ENCODE measurements at places on chromosomes 7 and 10.

GRCh38 chr7:66583490-66584110 is 45.1 kb upstream of the KCTD7 start:
- no peak for DNase-seq

- no peak for DNase-seq
Measured at GRCh38 chr7:96236198-96237039, 85.5 kb downstream of the SLC25A13 start.

DNA sequence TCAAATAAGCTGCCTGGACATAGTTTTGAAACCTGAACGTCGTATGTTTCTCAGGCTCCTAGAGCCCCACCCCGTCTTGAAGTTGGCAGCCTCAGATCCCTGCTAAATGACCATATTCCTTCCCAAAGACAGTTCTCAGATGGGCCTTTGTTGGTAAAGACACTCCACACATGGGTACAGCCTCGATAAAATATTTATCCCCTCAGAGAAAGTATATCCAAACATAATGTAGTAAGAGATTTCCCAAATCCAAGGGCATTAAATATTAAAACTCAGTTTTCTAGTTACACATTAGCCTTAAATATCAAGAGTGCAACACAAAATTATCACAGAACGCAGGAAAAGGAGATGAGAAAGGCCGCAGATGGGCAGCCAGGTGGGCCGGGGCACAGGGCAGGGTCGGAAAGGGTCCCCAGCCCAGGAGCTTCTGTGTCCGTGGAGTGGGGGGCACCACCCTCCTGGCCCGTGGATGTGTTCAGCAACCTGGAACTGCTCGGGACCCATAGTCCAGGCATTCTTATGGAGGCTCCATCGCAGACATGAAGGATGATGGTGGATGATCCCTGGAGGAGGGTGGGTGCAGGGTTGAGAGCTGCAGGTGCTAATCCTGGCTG is 1.5 kb upstream of the CFAP46 start:
- no peak for DNase-seq

- DNase-seq: no peak
Measured at GRCh38 chr10:25483999-25484398, 309.2 kb downstream of the GPR158 start.

- peak; percentile 46 for DNase-seq
Measured at GRCh38 chr7:108592646-108593201, 23.1 kb downstream of the DNAJB9 start.

DNA sequence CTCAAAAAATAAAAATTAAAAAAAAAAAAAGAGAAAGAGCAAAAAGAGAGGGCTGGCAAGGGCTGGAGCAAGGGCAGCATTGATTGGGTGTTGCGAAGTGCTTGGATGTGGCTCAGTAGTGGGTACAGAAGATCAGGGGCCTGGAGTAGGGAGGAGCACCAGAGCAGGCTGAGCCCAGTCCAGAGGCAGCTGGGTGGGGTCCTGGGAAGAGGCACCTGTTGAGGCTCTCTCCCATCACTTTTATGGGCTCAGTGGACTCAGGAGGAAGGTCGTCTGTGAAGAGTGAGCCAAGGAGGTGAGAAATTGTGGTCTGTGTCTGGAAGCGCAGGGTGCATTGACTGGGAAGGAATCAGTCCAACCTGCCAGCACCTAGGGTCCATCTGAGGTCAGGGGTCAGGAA is 11.8 kb upstream of the ZMIZ2 start:
- no peak for DNase-seq

DNA sequence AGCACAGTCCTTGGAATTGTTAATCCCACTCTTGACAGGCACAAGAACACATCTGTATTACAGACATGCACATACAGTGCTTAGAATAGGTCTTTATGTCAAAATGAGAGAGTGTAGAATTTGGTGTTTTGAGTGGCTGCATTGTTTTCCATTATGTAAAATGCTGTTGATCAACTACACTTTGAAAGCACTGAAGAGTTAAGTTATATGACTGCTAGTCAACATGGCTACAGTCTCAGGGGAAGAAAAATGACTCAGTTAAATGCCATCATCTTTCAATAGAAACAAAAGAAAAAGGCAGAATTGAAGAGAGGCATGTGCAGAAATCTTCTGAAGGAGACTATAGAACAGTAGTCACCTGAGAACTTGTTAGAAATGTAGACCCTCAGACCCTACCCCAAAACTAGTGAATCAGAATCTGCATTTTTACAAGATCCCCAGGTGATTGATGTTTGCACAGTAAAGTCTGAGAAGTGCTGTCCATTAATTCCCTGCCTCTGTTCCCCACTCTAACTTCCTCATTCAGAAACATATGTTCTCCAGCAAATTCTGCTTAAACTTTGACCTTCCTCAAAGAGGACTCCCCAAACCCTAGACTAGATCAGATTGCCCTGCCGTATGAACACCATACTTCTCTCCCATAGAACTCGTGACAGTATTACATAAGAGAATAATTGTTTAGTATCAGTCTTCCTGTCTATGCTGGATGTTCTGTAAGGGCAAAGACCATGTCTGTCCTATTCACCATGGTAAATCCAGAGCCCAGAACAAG is 16.0 kb downstream of the SND1 start:
- no peak for DNase-seq

DNA sequence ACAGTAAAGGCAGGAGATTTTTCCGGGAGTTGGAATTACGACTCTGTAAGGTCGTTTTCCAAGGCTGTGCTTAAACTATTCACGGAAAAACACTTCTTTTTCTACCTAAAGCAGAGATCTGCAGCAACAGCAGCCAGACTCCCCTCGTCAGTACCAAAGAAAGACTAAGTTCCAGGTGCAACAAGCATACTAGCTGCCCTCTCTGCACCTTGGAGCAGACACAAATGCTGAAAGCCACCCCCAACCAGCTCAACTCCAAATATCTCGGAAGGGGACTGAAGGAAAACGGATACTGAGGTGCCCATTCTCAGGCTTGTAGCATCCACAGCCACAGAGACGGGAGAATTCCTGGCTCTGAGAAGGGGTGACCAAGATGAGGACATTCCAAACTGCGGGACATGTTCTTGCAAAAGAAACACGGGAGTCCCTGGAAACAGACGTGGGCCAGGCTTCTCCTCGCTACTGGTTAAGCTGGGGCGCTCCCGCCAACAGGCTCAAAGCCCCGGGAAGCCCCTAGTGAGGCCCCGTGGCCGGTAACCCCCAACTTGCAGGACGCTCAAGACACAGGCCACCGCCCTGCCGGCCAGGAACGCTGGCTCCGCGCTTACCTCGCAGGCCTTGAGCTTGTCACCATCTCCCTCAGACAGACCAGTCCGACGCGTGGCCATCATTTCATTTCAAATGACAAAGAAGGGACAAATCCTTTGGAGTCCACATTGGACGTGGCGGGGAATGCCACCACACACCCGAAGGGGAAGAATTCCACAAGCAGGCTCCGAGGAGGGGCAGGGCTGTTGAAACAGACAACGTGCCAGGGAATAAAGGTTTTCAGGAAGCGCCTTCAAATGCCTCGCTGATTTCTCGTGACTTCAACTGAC is 2.2 kb downstream of the ARHGAP21 start:
- DNase-seq: no peak

DNA sequence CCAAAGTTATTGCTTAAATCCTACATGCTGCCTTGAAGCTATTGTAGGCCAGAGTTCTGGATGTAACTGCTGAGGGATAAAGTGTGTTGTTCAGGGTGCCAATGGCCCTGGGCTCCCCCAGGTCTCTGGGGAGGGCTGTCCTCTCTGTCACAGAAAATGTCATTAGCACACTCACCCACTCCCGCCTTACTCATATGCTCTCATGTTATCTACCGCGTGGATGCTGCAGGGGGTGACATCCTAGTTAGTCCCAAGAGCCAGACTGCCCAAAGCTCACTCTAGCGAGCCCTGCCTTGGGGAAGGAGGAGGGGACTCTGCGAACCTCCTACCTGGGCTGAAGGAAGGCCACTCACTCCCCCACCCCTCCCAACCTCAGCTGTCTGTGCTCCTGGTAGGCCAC is 122.5 kb downstream of the FRMD4A start:
- no peak for DNase-seq

- no peak for DNase-seq
Measured at GRCh38 chr10:79601939-79602338, 8.8 kb upstream of the SFTPA1 start.

DNA sequence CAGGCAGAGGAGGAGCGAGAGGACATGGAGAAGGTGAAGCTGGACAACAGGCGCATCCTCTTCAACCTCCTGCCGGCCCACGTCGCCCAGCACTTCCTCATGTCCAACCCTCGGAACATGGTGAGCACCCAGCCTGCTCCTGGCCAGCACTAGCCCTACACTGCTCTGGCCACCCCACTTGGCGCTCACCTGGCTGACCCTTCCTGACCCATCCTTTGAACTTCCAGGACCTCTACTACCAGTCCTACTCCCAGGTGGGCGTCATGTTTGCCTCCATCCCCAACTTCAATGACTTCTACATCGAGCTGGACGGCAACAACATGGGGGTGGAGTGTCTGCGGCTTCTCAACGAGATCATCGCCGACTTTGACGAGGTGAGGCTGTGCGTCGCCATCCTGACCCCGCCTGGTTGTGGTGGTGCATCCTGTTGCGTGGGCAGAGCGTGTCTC is 129.2 kb downstream of the ADCY1 start:
- no peak for DNase-seq

DNA sequence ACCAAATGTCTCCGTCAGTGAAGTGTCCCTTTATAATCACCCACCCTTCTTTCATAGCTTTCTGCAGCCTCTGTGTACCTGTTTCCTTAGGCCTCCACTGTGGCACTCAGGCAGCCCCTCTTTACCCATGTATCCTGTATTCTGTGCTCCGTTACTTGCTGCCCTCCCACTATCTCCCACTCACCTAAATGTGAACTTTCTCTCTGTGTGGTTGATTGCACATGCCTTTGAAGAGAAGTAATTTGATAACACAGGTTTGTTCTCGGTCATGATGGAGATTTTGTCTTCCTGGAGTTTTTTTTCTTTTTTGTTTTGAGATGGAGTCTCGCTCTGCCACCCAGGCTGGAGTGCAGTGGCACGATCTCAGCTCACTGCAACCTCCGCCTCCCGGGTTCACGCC is 61.5 kb downstream of the REEP3 start:
- DNase-seq: no peak

GRCh38 chr10:75379212-75379724 is 22.3 kb downstream of the ZNF503 start:
- no peak for DNase-seq

DNA sequence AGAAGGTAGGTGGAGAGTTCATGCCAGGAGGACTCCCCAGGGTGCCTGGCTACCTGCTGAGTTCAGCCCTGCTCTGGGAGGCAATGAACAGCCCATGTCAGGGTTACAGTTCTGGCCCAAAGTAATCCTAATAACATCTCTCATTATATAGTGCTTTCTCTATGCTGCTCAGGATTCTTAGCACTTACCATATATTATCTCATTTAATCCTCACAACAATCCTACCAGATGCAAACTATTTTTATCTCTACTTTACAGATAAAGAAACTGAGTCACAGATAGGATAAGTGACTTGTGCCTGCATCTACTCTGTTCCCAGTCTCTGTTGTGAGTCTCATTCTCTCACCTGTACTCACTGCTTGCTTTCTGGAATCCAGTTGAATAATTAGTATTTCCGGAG is 105.1 kb upstream of the NFE2L3 start:
- DNase-seq: no peak

DNA sequence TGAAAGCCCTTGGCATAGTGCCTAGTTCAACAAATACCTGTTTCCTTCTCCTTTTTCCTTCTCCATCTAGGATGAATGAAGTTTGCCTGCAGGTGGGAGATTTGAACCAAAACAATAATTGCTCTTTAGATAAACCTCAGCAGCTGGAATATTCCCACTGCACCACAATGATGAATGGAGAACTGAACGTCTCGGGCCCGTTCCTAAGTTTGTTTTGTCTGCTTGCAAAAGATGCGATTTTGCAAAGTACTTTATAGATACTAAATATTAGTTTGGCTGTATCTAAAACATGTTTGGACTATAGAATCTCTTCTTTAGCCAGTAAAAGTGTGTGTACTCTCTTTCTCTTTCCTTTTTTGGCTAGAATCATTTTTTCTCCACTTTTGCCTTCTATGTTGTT is 75.8 kb upstream of the BMPER start:
- no peak for DNase-seq

- no peak for DNase-seq
Measured at GRCh38 chr7:19051767-19052375, 65.6 kb downstream of the TWIST1 start.

- DNase-seq: no peak
Measured at GRCh38 chr10:123019941-123020703, 11.3 kb downstream of the ACADSB start.

- DNase-seq: no peak
Measured at GRCh38 chr7:102175423-102176170, 111.1 kb upstream of the SH2B2 start.

Measured in NCI-H2029 treated with DMSO at 0.1 percent for 48 hours (cell line).